ENCODE measurements at places on chromosomes 12 and 14.

GRCh38 chr12:117816-118345 is 51.3 kb downstream of the IQSEC3 start:
- no peak for DNase-seq

DNA sequence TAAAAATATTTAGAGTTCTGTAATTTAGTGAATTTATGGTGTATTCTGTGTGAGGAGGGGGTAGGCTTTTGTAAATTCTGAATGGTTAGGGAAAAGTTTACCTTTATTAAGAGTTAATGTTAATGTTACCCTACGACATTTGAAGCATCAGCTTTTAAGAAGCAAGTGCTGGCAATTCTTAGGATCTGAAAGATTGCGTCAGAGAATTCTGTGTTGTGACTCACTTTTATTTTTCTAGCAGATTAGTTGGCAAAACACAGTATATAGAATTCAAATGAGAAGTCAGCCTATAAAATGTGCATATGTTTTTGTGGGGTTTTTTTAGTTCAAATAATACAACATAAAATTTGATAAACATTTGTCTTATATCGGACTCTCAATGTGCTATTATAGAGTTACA is 97.6 kb downstream of the RAD52 start:
- DNase-seq, result no peak

- no peak for DNase-seq
These were observed 129.2 kb upstream of the SLCO1B1 start for GRCh38 chr12:21001778-21002177.

- no peak for DNase-seq
These were observed 96.7 kb downstream of the CCER1 start for GRCh38 chr12:90858252-90858651.

DNA sequence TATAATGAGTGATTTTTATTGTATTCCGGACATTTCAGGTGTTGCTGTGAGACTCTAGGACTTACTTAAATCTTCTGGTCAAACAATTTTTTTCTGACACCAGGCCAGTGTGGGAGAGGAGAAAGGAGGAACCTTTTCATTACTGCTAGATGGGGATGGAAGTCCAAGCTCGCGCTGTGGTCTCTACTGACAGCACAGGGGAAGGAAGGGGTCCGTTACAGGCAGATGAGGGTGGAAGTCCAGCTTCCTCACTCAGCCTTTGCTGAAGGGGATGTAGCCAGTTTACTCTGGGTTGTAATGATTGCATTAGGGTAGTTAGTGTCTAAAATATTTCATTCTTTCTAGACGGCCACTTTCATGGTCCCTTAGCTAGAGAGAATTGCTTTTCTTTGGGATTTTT is 26.3 kb upstream of the ST8SIA1 start:
- no peak for DNase-seq

DNA sequence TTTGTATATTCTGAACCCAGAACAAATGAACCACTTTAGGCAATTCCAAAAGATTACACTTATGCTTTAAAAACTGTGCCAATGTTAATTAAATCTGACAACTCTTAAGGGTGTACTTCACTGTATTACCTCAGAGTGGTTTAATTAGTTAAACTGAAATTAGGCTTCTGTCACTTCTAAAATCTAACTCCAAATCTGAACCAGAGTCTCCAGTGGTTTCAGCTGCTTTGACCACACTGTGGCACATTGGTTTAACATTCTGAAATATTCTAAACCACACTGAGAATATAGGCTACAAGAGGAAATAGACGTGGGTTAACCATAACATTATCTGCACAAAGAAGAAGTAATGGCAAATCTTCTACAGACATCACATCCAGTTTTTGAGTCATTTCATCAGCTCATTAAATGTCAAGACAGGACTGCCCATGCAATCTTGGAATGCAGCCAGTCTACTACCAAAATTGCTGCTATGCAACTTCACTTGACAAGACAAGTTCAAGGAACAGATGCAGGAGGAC is 94.8 kb downstream of the LRP6 start:
- peak; percentile 69 for DNase-seq

- DNase-seq, result no peak
These were observed 48.6 kb downstream of the HSPB8 start for GRCh38 chr12:119227292-119227691.

DNA sequence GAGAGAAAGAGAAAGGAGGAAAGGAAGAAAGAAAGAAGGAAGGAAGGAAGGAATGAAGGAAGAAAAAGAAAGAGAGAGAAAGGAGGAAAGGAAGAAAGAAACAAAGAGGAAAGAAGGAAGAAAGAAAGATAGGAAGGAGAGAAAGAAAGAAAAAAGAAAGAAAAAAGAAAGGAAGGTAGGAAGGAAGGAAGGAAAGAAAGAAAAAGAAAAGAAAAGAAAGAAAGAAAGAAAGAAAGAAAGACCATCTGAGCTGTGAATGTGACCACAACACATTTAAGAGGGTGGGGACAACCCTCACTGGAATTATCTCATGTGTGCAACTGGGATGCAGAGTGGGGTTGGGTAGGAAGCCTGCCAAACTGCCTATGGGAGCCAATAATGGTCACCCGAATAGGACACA is 36.0 kb upstream of the BATF start:
- no peak for DNase-seq

DNA sequence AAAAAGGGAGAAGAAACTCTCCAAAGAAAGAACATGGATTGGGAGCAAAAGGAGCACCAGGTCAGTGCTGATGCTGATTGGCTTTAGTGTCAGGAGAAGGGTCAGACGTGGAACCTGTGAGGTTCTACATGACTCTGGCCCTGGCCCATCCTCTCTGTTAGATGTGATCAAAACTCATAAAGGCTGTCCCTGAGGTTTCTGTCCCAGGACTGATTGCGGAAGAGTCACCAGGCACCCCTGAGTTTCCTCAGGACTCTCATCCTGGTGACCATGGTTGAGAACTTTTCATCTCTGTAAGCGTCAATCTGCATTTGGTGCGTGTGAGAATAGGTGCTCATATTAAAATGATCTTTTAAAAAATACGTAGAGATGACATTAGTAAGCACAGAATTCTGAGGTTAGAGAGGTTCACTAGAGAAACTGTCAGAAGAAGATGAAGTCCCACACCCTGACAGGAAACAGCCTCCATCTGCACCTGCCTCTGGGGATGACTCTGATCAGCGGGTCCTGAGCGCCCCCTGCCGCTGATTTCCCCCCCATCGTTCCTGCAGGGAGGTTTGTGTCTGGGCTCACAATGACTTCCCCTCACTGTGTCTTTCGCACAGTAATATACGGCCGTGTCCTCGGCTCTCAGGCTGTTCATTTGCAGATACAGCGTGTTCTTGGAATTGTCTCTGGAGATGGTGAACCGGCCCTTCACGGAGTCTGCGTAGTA is 741.8 kb downstream of the TMEM121 start:
- DNase-seq, result peak; percentile 71

GRCh38 chr12:65918021-65918420 is 93.7 kb downstream of the HMGA2 start:
- no peak for DNase-seq

DNA sequence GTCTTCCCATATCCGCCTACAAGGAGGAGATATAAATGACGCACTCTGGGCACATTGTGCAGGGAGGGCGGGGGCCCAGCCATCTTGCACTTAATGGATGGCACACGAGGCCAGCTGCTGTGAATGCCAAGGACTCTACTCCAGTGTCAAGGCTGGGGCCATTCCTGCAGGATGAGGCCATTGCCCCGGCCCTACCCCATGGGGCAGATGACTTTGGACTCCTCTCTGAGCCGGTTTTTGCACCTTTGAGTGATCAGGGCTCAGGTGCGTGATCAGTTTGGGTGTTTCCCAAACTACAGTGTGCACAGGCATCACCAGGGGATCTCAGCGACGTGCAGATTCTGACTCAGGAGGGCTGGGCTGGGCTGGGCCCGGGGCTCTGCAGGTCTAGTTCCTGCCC is 16.1 kb downstream of the MMAB start:
- no peak for DNase-seq

DNA sequence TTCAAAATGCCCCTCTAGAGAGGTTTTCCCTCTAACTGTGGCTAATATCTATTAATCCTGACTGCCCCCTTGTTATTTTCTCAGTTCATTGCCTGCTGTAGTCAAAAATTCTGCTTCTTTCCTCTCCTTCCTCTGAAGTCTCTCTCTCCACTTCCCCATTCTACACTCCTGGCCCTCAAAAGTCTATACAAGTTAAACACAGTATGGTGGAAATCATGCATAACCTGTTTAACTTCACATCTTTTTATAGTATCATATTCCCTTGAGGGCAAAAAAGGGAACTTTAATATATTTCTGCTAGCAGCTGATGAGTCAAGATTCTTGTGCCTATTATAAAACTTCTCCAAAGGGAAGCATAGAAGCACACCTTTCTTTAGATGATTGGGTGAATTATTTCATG is 16.7 kb downstream of the GRIP1 start:
- DNase-seq, result peak; percentile 46

DNA sequence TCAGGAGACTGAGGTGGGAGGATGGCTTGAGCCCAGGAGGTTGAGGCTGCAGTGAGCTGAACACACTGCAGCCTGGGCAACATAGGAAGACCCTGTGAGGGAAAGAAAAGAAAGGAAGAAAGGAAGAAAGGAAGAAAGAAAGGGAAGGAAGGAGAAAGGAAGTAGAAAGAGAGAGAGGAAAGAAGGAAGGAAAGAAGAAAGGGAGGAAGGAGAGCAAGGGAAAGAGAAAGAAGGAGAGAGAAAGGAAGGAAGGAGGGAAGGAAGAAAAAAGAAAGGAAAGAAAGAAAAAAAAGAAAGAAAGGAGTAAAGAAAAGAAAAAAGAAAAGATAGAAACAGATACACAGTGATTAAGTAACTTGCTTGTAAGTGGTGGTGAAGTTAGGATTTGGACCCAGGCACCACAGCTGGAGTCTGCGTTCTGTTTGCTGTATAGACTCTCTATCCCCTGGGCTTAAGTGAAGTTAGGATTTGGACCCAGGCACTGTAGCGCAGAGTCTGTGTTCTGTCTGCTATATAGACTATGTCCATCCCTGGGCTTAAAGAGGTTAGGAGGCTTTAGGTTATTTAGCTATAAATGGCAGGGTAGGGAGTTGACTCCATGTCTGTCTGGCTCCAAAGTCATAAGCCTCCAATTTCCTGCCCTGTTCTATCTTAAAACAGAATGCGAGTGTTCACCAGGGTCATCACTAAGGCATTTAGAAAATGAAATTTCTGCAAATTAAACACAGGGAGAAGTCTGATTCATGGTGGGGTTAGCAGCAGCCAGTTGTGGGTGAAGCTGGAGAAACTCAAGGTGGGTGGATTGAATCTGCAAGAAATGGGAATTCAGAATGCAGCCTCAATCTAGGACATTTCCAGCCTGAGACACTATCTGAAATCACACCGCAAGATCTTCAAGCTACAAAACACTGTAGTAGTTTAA is 13.3 kb upstream of the C12orf75 start:
- DNase-seq, result no peak

- no peak for DNase-seq
These were observed 364.8 kb downstream of the BMP4 start for GRCh38 chr14:53591816-53592215.

- no peak for DNase-seq
These were observed 2.2 kb downstream of the KLRB1 start for GRCh38 chr12:9605483-9605882.

- no peak for DNase-seq
These were observed 58.0 kb downstream of the DIP2B start for GRCh38 chr12:50562520-50563433.

GRCh38 chr14:102557434-102558226 is 34.8 kb upstream of the RCOR1 start:
- no peak for DNase-seq

- no peak for DNase-seq
These were observed 67.6 kb downstream of the SLC38A6 start for GRCh38 chr14:61048640-61049039.

DNA sequence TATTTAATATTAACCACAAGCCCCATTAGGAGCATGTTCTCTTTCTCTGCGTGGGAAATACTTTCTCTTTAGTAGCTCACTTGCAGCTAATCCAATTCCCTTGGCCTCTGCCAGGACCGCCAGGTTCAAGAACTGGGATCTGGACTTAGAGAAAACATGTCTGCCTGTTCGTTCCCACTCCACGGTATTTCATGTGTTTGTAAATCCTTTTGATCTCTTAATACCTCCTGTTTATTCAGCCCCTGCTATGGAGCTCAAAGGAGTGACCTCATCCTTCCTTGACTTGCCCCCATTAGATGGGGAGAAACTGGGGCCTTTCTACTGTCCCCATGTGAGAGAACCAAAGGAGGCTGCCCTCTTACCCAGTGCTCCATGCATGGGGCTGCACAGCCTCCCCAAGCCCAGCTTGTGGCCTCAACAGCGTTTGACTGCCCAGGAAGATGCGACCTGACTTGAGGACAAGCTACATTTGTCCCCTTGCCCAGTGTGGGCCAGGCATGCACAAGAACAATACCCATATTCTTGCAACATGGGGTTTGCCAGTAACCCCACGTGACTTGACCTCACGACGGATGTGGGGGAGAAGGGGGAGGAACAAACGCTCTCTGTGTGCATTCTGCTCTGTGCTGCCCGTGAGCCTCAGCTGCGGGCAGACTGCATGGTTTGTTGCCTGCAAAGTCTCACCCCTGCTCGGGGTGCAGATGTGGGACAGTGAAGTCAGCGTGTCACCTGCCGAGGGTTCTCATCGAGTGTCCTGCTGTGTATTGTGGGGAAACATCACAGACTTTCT is 30.3 kb downstream of the CD9 start:
- DNase-seq, result peak; percentile 77

DNA sequence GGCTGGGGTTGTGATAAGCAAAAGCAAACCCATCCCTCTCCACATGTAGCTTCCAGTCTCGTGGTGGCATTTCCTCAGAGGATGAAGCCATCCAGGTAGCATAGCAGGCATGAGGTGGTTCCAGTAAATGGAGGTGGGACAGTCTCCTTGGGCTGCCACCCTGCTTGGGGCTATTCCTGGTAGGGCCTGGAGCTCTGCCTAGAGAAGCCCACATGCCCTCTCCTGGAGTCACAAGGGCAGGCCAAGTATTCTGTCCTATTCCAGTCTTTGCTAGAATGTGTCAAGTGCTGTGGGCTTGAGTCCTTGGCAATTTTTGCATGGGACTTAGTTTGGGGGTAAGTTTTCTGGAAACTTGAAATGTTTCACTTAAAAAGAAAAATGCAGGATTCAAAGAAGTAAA is 469.9 kb downstream of the DPF3 start:
- no peak for DNase-seq

GRCh38 chr14:75454963-75455546 is 27.2 kb downstream of the JDP2 start:
- peak; percentile 35 for DNase-seq

DNA sequence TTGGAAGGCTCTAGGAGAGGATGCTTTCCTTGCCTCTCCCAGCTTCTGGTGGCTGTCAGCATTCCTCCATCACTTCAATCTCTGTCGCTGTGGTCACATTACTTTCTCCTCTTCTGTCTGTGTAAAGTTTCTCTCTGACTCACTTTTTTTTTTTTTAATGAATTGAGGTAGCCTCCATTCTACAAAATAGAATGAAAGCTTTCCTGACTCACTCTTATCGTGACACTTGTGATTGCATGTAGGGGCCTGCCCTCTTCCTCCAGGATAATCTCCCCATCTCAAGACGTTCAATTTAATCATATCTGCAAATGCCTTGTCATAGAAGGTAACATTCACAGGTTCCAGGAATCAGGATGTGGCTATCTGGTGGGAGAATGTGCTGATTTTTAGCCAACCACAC is 153.5 kb upstream of the HMGA2 start:
- DNase-seq, result no peak
